Astrocyte of the spinal cord (primary cell): ENCODE measurements at places on chromosomes 7 and 10.

DNA sequence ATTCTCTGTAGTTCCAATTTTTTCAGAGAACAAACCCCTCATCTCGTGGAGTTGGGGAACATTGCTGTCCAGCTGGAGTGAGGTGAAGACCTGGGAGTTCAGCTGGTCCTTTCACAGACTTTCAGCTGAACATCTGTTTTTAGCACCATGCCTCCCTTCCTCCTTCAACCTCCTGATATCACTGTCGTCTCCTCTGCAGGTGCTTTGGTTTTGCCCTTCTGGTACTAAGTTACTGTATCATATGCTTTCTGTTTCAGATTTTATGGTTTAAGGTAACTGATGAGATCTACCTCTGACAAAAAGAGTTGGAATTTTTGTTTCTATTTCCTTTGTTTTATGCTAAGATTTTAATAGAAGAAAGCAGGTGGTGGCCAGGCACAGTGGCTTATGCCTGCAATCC, 102.9 kb downstream of the ZNF438 start:
- no peak for DNase-seq

- no peak for DNase-seq
Measured at GRCh38 chr7:135111379-135111778, 36.5 kb upstream of the TMEM140 start.

- DNase-seq, result peak; percentile 95
Measured at GRCh38 chr10:24958091-24958720, 5.8 kb upstream of the PRTFDC1 start.

DNA sequence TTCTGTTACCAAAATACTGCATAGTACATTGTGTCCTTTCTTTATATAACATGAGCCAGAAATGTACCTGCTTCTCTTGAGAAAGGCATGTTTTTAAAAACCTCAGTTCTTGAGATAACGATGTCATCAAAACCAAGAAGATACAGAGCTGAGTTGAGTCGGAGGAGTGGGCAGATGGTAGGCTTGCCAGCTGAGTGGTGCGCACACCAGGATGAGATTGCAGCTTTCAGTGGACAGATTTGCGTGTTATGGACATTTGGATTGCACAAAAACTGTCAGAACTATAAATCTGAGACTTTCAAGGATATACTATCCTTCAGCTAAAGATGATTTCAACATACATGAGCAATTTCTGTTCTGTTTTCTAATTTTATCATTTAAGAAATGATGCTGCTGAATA, 25.0 kb downstream of the PRKAR2B start:
- DNase-seq, result no peak

DNA sequence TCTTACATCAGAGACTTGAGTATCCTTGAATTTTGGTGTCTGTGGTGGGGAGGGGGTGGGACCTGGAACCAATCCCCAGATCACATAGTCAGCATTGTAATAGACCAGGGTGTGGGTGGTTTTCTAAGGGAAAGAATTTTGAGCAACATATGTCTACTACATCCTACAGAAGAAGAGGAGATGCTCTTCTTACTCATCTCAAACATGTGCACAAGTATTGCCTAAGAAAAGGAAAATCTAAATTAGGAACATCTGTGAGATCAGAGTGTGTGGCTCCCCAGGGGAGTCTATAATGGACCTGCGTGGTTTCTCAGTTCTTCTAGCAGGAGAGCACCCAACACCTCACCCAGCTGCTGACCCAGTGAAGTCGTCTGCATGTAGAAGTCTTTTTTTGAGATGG, 148.8 kb downstream of the CCDC3 start:
- DNase-seq, result no peak

- peak; percentile 64 for DNase-seq
Measured at GRCh38 chr10:78777466-78777865, 291.3 kb upstream of the ZMIZ1 start.

DNA sequence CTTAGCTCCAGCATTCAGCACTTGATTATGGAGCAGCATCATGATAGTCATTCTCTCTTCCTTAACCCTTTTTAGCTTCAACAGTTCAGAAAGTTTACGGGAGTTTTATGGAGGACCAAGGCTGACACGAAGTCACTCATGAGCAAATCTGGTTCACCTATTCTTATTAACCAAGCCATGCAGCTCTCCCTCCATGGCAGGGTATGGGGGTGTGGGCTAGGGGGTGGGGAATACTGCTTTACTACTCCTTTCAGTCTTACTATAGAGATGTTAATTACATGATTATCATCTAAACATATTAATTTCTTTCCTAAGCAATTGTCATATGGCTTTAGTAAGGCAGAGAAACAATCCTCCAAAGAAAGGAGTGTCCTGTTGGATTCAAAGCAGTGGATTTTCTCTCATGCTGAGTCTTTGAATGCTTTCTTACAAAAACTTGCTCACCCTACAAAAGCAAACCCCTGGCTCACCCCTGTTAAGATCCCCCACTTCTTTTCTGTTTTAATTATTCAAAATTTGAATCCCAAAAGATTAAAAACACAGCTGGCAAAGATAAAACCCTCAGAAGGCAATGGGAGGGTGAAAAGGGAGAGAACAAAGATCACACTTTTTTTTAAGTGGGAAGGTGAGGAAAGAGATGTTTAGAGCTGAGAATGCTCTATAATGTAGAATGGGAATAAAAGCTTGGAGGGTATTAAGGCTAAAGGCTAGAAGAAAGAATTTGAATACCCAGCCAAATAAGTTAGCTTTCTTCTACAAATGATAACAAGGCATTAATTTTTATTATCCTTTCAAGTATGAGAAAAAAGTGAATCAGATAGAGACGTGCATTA, 46.4 kb upstream of the SEMA3E start:
- DNase-seq, result no peak

DNA sequence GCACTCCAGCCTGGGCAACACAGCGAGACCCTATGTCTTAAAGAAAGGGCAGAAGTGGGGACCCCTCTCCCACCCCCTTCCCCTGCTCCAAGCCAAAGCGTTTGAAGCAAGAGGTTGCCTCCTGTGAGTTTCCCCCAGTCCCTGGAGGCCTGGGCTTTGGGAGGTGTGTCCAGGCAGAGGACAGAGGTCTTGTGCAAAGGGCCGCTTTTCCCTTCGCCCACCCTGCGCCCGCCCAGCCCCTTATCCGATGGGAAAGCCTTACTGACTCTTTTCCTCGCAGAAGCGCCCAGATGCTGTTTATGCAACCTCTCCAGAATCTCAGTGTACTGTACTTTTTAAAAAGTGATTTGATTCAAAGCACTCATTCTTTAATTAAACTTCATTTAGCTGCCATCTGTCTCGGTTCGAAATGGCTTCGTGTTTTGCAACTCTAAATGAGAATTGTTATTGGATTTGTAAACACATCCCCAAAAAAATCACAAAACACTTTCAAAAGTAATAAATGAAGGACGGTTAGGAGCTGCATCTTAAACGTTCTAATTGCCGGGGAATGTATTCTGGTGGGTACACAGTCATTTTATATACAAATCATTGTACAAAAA, 50.5 kb upstream of the GTF2I start:
- no peak for DNase-seq

- no peak for DNase-seq
Measured at GRCh38 chr10:121322776-121323175, 275.5 kb downstream of the FGFR2 start.

DNA sequence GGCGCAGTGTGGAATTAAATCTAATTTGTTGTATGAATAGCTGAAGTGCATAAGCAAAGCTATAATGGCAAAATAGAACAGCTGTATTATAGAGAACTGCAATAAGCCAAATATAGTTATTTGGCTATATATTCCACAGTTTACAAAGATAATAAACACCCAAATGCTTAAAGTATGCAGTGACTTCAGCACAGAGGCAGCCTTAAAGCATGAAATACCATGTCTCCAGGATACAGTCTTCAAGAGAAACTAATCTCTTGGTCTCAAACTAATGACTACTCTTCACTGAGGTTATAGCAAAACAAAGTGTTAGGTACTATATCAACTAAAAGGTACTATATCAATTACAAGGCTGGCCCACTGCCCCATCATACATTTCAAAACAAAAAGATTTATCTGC, 48.0 kb downstream of the NT5C2 start:
- DNase-seq, result peak; percentile 60

GRCh38 chr7:128863433-128863989, 855 bp downstream of the ATP6V1F start:
- DNase-seq, result peak; percentile 69

GRCh38 chr7:46032353-46032752, 111.3 kb upstream of the IGFBP3 start:
- DNase-seq, result no peak

DNA sequence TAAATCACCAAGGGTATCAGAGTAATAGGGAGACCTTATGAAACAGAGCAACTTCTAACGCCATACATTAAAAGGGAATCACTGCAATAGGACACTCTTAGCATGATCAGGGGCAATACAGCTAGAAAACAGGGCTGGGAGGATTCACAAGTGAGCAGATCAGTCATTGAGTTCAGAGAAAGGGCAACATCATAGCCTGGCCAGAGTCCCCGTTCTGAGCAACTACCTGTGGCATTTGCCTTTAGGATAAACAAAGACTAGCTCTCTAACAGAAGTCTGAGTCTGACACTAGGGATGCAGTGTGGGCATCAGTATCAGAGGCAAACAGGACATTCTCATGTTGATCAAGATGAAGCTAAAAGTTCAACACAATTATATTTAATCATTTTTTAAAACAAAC, 297.9 kb downstream of the DGKB start:
- peak; percentile 38 for DNase-seq

DNA sequence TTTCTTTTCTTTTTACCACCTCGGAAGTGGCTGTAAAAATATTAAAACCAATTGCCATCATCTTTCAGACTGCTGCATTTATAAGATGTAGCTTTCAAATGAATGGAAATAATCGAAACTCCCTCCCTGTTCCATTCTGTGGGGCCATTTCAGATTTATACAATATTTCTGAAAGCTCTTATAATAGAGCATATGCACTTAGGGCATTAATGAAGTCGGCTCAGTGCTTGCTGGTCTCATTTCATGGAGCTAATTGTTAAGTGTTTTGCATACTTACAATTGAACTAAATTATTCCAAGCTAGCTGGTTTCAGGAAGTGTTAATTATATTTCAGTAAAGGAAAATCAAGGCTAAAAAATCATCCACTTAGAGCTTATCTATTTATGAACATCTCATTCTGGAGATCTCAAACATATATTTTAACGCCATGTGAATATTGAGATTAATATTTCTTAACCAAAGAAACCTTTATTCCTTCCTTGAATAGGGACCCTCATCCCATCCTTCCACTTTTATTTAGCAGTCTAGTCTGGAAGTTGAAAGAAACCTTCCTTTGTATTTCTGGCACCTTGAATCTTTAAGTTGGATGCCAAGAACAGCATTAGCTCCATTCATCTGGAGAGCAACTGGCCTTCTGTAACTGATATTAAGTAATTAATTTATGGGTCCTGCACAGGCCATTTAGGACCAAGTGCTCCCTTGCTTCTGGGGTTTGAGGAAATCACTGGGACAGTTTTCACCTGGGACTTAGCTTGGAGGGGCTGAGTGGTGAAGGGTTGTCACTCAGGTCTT, 45.1 kb downstream of the RPS24 start:
- no peak for DNase-seq

GRCh38 chr7:109955986-109956385, 1134.9 kb upstream of the LRRN3 start:
- no peak for DNase-seq

DNA sequence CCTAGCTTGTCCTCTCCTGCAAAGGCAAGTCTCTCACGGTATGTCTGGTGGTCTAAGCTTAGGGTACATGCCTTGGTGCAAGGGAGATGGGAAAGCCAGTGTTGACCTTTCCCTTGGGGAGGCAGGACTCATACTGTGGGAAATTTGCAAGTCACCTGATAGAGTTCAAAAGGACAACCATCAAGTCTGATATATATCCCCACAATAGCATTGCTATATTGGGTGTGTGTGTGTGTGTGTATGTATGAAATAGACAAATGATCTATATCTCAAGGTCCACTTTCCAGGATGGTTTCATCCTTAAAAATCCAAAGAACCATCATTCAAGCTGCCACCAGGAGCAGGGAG, 12.2 kb upstream of the FFAR4 start:
- DNase-seq, result no peak

DNA sequence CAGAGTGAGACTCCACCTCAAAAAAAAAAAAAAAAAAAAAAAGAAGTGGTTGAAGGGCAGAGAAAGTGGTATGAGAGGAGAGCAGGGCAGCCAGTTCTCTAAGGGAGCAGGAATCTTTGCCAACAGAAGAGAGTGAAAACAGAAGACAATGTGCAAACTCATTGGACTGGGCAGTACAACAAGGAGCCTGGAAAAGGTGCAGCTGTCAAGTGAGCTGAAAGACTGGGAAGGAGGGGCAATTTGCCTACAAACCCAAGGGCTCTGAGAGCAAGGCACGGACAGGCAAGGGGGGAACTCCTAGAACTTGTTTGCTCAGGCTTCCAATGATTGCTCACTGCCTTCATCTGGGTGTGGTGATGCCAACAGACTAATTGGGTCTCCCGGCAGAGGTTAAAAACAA, 9.5 kb downstream of the ACTR1A start:
- no peak for DNase-seq
